SJCRH30 (cell line): ENCODE measurements at places on chromosomes 4 and X.

- DNase-seq, result no peak
Observed at GRCh38 chrX:37603938-37604409, 32.5 kb downstream of the LANCL3 start.

DNA sequence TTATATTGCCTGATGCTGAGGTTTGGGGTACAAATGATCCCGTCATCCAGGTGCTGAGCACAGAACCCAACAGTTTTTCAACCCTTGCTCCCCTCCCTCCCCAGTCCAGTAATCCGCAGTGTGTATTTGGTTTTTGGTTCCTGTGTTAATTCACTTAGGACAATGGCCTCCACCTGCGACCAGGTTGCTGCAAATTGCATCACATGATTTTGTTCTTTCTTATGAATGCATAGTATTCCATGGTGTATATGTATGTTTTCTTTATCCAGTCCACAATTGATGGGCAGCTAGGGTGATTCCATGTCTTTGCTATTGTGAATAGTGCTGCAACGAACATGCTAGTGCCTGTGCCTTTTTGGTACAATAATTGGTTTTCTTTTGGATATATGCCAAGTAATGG, 25.4 kb downstream of the GABRQ start:
- DNase-seq, result no peak

DNA sequence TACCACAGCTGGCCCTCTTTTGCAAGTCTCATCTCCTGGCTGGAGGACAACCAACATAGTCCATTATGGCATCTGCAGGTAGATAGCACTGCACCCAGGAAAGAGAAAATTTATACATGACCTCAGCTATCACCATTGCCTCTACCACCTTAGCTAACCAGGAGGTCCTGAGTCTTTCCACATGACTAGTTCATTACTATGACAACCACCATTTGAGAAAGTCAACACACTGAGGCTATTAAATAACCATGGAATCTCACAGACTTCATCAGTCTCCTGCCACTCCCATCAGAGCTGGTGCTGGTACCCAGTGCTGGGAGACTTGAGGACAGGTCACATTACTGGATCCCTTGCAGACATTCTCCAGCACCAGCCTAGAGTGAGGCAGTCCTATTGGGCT, 285.9 kb downstream of the GBA3 start:
- DNase-seq, result no peak

DNA sequence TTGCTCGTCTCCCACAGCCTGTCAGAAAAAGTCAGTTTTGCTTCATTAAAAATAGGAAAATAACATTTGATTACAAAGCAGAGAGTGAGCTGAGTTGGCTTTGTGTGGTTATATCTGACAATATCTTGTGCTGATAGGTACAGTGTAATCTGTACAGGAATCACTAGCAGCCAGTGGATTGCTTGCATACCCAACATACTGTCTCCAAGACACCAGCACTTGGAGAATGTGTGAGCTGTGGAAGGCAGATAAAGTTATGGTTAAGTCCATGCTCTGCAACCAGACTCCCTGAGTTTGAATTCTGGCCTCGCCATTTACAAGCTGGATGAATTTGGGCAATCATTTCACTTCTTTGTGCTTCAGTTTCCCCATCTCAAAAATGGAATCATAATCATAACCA, 57.5 kb upstream of the TMPRSS11F start:
- DNase-seq, result no peak

DNA sequence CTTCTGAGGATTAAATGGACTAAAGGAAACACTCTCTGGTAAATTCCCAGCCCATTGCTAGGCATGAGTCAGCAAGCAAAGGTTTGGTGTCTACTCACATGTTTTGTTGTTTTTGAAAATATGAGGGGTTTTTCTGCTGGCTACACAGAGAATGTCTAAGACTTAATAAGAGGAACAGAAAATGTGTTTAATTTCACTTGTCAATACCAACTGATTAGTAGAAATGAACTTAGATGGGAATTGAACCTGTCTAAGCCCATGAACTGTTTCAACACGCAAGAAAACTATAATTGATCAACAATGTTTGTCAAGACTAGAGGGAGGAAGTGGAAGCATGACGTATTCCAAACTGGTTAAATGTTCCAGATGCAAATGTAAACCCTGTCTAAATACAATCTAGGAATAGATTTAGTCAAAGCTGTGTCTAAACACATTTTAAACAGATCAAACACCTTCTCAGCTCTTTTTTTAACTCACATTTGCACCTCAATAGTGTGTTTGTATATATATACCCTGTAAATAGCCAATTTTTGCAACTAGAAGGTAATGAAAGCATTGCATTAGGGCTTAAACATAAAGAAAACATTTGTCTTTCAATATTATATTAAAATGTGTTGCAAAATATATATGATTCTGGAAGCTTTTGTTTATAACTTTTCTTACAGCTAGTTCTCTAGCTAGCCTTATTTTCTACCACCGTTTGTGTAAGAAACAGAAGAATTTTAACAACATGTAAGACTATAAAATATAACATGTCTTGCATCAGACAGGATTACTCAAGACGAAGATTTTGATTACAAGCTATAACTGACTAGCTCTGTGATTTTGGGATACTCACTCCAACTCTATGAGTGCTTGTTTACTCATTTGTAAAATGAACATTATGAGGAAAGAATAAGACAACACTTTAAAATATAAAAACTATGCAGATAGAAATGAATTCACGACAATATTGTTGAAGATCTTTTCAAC, 607.8 kb downstream of the FSTL5 start:
- DNase-seq, result peak; percentile 29

DNA sequence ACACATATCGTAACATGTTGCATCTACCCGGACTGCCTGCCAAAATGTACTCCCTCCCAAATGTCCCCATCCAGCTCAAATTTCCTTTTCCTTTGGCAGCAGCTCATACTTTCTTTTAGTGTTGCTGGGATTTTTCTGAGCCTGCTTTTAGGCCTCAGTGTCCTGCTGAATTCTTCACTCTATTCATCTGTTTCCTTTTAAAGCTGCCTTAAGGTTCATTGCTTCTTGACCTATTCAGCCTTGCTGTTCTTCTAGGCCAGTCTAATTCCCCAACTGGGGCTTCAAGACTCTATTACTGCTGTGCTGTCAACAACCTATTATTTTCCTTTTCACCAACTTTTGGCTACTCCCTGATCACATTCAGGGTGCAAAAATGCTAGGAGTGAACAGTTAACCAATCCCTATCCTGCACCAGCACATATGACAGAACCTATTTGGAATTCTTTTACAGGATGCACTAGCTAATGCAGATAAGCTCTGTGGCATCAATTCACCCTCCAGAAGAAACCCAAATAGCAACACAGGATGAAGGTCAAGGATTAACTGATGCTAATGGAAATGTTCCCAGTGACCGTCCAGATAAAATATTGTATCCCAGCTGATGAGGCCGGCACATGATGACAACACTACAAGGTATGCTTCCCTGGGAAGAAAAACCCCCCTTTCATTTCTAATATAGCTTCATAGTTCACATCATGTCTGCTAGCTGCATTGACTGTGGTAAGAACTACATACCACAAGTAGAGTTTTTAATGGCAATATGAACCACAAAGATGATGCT, 114.7 kb upstream of the TTC29 start:
- no peak for DNase-seq

DNA sequence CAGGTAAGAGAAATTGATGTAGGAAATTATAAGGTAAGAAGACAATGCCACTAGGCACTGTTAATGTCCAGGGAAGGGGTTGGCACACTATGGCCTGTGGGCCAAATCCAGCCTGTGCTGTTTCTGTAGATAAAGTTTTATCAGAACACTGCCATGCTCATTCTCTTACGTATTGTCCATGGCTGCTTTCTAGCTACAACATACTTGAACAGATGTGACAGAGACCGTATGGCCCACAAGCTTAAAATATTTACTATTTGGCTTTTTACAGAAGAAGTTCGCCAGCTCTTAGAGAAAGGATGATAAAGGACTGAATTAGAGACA, 168.0 kb downstream of the CDS1 start:
- no peak for DNase-seq

DNA sequence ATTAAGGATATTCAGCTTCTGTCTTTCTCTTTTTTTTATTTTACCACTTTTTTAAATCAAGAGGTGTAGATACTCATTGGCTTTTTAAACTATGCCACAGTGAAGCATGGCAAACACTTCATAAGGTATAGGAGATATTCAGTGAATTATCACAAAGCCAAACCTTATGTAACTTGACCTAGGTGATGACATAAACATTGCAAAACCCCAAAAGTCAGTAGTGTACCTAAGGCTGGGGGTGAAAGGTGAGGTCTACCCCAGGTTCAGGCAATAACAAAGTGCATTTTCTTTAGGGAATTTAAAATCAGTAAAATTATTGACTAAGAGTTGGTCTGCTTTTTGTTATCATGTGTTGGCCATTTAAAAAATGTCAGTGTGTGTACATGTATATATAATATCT, 39.1 kb downstream of the CDKL5 start:
- no peak for DNase-seq

DNA sequence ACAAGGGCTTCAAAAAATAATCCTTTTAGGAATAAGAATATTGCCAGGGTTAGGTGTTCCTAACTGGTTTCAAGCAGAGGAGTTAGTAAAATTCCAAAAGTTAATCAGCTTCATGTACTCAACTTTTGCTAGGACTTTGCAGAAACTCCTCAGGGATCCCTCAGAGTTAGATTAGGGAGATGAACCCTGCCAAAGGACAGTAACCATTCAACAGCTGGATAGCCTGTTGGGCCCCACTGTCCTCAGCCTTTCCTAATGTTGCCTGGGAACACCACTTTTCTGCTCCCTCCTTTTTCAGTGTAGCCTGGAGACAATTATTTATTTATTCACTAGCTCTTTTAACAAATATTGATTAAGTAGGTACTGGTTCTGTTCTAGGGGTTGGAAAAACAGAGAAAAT, 53.8 kb downstream of the NFKB1 start:
- peak; percentile 18 for DNase-seq

DNA sequence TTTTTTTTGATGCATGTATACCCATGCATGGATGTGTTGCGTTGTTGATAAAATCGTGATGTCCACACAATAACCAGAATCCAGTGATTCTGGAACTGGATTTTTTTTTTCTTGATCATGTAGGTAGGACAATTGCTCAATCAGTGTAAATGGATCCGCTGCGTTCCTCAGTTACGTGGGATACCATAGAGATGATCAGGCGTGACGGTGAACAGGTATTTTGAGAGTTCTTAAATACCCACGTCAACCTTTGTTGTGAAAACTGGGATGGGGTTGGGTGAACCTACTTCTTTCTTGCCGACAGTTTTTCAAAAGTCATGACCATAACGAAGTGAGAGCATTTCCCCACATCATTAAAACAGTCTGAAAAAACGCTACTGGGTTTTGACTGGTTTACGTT, 913 bp upstream of the SMIM10L2A start:
- DNase-seq, result no peak

DNA sequence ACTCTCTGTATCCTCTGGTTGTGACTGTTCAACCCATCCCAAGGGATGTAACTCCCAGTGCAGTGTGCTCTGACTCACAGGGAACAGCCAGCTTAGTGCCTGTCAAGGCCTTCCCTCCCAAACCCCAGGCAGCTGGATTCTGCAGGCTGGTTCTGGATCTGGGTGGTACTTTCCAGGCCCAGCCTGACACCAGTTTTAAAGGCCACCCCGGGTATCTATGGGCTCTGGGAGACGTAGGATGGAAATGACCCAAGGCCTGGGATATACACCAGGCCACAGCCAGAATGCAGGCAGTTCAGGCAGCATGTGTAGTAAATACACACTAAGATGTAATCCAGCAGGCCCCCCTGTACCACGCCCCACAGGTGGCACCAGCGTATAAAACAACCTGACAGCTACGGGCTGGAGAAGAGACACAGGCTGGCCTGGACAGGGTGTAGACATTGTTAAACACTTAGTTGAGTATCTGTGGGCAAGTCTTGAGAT, 64.2 kb downstream of the SPINK2 start:
- no peak for DNase-seq

GRCh38 chr4:176792326-176793059, at the start of gene VEGFC:
TSS of gene VEGFC (minus strand) at chr4:176792922. CDS start at chr4:176792311, 611 bp downstream.
- peak; percentile 68 for DNase-seq

DNA sequence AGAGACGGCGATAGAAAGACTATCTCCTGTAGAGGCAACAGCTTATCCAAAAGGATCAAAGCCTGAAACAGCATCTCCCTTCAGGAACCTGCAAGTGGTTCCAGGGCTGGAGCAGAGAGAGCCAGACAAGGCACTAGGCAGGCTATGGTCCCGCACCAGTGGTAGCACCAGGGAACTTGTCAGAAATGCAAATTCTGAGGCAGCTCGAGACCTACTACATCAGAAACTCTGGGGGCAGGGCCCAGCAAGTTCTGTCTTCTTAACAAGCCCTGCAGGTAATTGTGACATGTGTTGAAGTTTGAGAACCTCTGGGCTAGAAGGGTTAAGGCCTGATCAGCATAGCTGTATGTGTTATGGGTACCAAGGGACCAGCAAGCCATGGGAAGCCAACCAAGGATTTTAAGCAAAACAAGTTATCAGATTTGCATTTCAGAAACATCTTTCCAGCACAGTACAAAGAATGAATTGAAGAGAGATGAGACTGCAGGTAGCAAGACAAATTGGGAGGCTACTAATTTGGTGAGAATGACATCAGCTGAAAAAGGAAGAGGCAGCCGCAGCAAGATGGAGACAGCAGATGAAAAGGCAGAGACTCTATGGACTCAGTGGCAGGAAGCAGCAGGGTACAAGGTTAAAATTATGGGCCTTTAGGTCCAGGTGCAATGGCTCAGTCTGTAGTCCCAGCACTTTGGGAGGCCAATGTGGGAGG, 139.7 kb downstream of the TSPAN5 start:
- DNase-seq, result no peak

DNA sequence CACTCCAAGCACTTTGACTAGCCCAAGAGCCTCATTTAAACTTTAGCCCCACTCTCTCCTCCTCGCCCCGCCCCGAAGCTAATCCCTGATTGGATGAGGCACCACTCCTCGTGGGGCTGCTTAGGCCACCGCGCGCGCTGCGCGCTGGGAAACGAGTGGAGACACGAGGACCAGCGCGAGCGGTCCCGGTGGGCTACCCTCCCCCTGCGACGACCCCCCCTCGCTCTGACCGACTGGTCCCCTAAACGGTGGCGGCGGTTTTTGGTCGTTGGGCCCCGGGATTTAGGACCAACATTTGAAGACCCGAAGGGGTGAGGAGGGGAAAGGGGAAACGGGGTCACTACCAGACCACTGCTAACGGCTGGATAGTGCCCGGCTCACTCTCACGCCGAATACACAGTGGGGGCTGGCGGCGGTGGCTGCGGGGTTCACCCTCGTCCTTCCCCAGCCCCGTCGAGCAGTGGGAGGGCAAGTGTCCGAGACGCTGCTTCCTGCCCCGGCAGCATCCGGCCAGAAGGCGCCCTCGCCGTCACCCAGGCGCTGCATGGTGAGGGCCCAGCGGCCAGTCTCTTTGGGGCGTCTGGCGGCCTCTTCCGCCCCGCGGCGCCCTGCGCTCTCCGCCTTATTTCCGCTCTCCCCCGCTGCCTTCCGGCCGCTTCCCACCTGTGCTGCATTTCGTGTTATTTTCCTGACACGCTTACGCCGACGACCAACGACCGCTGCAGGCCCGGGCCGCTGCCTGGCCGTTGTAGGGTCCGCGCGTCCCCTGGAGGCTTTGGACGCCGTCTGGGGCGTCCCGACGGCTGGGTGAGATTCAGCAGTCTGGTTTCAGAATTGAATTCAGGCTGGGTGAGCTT, at the start of gene RBM46:
Gene RBM46 (plus strand): TSS at position 147 of the 857 bp plus-strand sequence. CDS start 15,481 bp downstream, outside the sequence.
- DNase-seq, result no peak

GRCh38 chrX:53171356-53171755, 53.7 kb downstream of the KDM5C start:
- DNase-seq, result no peak
